RWPE1 (cell line): ENCODE measurements at places on chromosomes 12 and 14.

DNA sequence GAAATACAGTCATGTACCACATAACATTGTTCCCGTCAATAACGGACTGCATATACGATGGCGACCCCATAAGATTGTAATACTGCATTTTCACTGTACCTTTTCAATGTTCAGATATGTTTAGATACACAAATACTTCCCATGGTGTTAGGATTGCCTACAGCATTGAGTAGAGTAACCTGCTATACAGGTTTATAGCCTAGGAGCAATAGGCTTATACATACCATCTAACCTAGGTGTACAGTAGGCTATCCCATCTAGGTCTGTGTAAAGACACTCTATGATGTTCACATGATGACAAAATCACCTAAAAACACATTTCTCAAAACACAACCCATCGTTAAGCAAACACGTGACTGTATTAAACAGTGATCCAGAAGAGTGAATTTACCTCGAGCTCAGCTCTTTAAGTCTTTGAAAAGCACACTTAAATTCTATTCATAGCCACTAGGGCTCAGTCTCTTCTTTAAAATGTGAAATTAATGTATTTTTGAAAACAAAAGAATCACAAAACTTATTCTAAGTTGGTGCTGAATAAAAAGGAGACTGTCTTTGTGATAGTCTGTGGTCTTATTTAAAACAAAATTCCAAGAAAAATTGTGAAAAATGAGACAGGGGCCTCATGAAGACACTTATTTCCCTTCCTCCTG is 239.1 kb upstream of the ARID2 start:
- DNase-seq, result no peak

- no peak for DNase-seq
These were observed 104.5 kb downstream of the PRICKLE1 start for GRCh38 chr12:42484996-42485395.

DNA sequence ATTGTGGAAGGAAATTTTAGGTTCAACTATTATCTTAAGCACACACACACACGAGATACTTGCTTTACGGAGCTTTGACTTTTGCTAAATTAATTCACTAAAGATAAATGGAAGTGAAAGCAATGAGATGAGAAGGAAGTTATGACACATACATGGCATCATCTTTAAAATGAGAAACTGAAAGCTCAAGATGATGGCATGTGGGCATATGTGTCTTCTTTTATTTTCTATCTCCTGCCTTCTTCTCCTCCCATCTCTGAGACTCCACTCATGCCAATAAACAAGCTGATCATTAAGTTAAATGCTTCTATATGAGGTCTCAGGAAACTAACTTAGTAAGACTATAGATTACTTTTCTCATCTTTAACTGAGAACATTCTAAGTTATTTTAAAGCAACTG is 216.7 kb downstream of the MED13L start:
- no peak for DNase-seq

DNA sequence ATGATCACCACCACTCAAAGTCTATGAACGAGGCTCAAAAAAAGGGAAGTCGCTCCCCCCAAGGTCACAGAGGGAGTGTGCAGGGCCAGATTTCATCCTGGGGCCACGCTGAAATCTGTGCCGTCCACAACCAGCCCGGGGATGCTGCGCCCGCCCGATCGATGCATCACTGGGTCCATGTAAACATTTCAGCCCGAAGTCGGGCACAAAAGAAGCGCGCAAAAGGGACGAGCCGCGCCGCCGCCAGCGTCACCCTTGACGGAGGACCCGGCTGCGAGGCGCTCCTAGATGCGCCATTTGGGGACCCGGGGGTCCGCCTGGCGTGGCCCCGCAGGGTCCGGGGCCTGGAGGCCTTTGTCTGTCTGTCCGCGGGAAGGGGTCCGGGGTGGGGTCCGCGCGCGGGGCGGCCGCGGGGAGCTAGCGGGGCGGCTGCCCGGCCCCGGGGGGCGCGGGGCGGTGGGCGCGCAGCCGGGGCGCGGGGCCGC is 503 bp downstream of the FBXO21 start:
- peak; percentile 60 for DNase-seq

DNA sequence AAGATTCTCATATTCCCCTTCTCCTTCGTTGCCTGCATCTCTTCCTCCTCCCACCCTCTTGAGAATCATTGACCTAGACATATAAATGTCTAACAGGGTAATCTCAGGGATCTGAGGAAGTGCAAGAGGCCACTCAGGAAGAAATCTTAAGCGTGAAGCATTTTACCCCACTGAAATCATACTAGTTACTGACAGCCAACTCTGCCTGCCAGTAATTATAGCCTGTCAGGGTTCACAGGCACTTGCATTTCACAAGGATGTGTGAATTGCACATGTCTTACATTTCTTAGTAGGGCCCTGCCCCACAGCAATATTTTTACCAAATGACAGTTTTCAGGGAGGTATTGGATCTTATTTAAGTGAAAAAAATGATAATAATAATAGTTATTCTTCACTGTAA is 127.2 kb downstream of the SLC15A5 start:
- DNase-seq, result no peak

DNA sequence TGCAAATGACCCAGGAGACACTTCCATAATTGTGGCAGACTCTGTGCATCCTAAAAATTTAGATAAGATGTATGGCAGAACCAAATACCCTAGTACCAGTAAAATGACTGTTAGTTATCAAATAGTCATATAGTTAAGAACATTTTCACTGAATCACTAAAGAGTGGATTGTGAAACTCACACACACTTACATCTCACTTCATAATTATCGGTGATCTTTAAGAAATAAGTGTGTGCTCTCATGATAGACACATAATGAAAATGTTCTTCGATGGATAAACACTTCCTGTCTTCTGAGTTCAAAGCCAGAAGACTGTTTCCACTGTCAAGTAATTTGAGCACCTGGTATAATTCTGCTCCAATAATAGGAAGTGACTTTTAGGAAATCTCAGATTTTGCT is 19.1 kb upstream of the KLRB1 start:
- no peak for DNase-seq
